Fibroblast of skin of scalp (primary cell): ENCODE measurements at places on chromosomes 5 and 9.
A peak's percentile ranks its signal among the peaks of the same experiment; 100 is the strongest.

- no peak for DNase-seq
These were observed 44.2 kb upstream of the BOD1 start for GRCh38 chr5:173660481-173661280.

GRCh38 chr9:88018101-88018500, 43.8 kb upstream of the CDK20 start:
- DNase-seq, result no peak

DNA sequence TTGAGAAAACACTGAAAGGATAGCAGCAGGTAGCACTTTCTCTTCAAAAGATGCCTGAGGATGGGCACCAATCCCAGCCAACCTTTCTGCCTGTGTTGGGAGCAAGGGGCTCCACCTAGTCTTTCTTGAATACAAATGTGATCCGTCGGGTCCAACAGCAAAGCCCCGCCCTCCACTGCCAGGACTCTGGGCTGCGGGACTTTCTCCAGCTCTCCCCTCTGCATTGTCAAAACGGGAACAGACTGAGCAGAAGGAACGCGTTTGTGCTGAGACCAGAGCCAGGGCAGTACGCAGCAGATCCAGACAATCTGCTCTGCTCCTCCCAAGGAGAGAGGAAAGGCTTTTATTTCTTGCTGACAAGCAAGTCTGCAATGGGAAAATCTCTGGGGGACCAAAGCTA, 139.7 kb downstream of the SEC61B start:
- no peak for DNase-seq

- DNase-seq, result no peak
These were observed 46.8 kb downstream of the ITGA2 start for GRCh38 chr5:53035868-53036381.

GRCh38 chr9:124771867-124772679, 962 bp upstream of the NR6A1 start:
- peak; percentile 75 for DNase-seq

DNA sequence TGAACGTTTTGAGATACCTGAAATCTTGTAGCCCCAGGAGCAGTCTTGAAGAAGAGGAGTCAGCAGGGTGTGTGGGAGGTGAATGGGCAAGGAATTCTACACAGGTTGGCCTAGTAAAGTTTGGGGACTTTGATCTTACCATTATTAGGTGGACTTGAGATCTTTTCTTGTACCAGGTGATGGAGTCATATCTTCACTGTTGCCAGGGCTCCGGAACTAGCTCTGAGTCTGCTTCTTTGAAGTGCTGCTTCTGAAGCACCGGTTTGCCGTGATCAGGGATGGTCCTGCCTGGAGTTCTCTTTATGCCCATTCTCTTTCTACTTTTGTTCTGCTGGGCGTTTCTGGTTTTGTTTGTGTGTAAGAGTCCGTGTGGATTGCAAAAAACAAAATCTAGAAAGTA, 27.4 kb downstream of the RCL1 start:
- no peak for DNase-seq

GRCh38 chr5:140875085-140876065, at the start of gene PCDHA12:
Gene PCDHA12 (plus strand): TSS chr5:140875308. CDS start chr5:140875473, 165 bp downstream.
- no peak for DNase-seq

GRCh38 chr9:121818841-121819427, 167.5 kb downstream of the DAB2IP start:
- no peak for DNase-seq
